ENCODE measurements at places on chromosomes 2 and 18. TPM values are rescaled to one million over a fixed set of nuclear protein-coding genes. Genes with fewer than 3 reads are reported as not detected.

DNA sequence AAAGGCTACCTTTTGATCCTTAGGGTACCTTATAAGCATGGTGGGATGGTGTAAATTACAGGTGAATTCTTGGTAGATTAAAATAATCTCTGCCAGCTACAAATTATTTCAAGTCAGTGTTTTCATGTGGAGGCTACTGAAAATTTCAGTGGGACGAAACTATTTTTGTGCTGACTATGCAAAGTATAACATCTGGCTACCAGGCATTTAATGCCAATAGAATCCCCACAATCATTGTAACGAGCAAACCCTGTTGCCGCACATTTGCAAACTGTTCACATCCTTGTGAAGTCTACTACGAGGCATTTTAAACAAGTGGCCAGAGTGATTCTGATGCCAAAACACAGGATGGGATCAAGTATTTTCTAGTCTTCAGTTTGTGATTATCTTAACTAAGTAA, 48.1 kb upstream of the SDC1 start:
- no peak for DNase-seq

GRCh38 chr2:42895134-42895790, 102.9 kb upstream of the HAAO start:
- DNase-seq: no peak

The FOXI3 gene
- total RNA-seq: not detected

DNA sequence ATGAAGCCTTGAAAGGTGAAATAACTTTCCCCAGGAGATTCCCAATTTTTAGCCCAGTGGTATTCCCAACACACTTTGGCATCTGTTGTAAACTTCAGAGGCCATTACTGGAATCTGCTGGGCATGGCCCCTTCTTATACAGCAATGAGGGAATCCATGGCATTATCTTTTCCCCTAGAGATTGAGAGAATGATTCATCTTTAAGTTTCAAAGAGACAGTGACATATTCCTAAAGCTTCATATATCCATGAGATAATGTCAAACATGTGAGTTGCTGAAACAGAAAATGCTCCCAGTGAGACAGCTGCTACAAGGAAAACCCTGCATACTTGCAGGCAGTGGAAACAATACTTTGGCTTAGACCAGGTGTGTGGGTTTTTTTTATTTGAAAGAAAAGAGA, 51.1 kb upstream of the DLX2 start:
- no peak for DNase-seq

- DNase-seq: no peak
These were observed 757.5 kb upstream of the DDX18 start for GRCh38 chr2:117057016-117057415.

DNA sequence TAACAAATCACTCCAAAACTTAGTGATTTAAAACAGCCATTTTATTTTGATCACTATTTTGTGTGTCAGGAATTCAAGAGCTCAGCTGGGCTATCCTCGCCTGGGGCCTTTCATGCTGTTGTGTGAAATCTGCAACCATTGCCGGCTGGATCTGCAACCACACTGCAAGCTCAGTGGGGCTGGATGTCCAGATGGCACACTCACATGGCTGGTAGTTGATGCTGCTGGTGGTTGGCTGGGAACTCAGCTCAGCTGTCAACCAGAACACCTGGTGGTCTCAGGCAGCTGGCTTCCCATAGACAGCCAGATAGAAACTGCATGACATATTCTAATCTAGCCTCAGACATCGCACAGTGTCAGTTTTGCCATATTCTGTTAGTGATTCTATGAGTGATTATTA, 30.6 kb upstream of the AP1S3 start:
- no peak for DNase-seq

The KIF5C gene
- 2.1 TPM for total RNA-seq

Data from renal cortical epithelial cell (primary cell).